ENCODE measurements at places on chromosomes 1 and 21.

- DNase-seq = peak; percentile 68
These were observed 6.6 kb downstream of the GOLT1A start for GRCh38 chr1:204207136-204207616.

DNA sequence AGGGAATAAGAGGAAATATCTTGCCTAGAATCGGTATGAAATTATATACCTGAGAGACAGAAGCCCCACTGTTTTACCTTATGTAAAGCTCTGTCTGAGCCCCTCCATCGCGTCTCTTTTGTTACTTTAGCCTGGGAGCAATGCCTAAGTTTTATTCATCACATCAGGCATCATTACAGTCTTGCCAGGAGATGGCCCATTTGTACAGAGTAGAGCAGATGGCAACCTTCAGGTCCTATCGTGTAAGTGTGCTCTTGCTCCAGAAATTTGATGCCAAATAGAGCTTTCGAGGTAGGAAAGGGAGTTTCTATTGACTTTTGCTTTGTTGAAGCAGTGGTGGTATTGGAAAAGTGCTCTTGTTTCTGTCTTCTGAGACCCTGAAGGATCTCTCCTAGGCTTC is 24.9 kb downstream of the CFAP126 start:
- DNase-seq = no peak

- peak; percentile 49 for DNase-seq
These were observed 832 bp downstream of the HCN3 start for GRCh38 chr1:155277902-155278688.

DNA sequence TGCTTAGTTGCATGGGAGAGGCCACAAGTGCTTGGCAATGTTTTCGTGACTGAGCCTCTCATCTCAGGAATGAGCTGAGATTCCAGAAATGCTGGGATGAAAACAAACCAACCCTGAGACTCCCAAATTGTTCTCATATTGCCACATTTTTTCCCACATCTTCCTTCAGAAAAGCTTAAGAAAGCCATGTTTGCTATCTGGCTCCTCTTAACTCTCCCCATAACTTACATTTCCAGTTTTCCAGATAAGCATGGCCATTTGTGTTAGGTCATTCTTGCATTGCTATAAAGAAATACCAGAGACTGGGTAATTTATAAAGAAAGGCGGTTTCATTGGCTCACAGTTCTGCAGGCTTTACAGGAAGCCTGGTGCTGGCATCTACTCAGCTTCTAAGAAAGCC is 17.2 kb downstream of the DSCAM start:
- DNase-seq = no peak

DNA sequence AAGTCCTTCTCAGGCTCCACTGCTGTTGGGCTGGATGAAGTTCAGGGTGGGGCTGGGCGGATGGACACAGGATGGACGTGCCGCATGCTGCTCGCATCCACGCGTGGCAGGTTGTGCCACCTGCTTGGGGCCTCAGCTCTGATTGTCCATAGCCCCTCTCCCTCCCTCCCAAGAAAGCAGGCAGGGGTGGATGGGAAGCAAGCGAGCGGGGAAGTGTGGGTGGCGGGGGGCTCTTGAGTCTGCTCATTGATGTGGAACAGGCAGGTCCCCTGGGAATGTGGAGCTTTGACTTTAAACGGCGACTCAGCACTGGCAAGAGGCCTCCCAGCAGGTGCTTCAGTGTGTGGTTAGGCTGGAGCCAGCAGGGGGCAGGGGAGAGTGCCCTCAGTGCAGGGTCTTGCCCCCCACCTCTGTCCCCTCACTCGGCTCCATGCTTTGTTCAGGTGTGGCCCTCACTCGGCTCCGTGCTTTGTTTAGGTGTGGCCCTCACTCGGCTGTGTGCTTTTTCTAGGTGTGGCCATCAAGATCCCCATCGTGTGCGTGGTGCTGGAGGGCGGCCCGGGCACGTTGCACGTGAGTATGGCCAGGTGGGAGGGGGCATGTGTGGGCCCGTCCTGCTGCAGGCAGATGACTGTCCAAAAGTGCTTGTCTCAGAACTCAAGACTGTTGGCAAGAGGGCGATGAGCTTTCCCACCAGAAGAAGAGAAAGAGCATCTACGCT is 23.9 kb downstream of the TRPM2 start:
- peak; percentile 12 for DNase-seq
